Activated CD8-positive, alpha-beta memory T cell treated with anti-CD3 and anti-CD28 coated beads for 24 hours (primary cell): ENCODE measurements at places on chromosomes 3 and 15.

GRCh38 chr3:179853176-179853575 is 183.6 kb downstream of the PEX5L start:
- DNase-seq = no peak

DNA sequence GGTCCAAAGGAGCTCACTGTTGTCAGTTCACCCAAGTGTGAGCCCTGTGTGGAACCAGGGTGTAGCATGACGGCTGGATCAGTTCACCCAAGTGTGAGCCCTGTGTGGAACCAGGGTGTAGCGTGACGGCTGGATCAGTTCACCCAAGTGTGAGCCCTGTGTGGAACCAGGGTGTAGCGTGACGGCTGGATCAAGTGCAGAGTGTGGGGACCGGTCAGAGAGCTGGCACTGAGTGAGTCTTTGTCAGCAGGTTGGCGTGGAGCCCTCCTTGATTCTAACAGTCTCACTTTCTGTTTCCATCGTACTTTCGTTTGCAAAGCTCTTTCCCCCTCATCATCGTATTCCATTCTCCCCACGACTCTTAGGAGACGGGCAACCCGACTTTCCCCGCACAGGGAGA is 57.9 kb upstream of the DLG1 start:
- DNase-seq = no peak

GRCh38 chr15:67433495-67434099 is 87.3 kb upstream of the C15orf61 start:
- peak; percentile 64 for DNase-seq

GRCh38 chr3:132726341-132726823 is 4.2 kb upstream of the NPHP3 start:
- DNase-seq = no peak

- DNase-seq = peak; percentile 87
Observed at GRCh38 chr15:40763801-40764628, at the start of gene GCHFR. TSS of gene GCHFR (plus strand) at chr15:40764068. CDS start at chr15:40764181, 113 bp downstream.

DNA sequence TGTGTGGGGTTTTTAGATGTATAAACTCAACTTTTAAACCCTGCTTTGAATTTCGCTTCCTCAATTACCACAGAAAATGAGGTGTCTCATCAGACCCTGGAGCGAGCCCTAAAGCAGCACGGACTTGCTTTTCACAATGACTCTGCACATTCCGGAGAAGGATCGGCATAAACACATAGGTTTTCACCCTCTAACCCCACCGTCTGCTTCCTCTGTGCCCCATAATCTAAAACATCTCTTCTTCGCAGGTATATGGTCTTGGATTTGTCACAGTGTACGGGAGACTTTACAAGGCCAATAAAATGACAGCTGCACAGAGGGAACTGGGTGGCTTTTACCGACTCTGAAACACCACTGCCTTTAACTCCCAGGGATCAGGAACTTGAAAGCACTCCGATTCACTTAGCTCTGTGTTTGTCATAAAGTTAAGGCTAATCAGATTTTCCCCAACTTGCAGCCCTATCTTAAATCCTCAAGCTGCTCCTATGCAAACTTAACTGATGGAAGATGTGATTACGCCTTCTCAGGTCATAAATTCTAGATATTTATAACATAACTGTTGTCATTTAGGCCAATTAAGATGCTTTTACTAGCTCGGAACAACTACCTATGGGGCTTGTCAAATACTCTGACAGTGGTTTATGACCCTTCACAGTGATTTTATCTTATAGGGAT is 133.4 kb upstream of the WNT5A start:
- no peak for DNase-seq

DNA sequence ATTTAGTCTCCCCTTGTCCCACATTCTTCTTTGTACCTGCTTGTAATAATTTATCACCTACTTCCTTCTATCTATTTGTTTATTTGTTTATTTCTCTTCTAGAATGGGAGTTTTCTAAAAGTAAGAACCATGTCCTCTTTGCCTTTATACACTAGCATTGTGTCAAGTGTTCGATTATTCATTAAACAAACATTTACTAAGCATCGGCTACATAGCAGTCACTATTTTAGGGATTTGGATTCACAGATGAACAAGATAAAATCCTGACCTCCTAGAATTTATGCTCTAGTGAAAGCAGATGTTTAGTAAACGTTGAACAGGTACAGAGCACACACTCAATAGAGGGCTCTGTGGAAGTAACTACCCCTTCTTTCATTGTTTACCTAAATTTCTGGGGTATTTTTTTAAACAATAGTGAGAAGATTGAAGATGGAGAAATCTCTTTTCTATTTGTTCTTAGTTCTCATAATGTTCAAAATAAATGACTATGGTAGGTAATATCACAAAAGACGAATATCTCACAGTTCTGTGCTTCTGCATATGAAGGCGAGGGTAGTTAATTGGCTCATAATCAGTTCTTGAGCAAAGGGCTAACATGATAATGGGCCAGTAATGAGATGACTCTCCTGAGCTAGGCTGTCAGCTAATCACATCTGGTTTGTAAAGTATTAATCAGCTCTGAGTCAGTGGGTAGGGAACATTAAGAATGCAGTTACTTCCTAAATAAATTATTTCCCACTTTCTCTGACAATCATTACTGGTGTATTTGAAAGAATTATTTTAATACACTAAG is 111.9 kb downstream of the SLC9A9 start:
- DNase-seq = no peak

DNA sequence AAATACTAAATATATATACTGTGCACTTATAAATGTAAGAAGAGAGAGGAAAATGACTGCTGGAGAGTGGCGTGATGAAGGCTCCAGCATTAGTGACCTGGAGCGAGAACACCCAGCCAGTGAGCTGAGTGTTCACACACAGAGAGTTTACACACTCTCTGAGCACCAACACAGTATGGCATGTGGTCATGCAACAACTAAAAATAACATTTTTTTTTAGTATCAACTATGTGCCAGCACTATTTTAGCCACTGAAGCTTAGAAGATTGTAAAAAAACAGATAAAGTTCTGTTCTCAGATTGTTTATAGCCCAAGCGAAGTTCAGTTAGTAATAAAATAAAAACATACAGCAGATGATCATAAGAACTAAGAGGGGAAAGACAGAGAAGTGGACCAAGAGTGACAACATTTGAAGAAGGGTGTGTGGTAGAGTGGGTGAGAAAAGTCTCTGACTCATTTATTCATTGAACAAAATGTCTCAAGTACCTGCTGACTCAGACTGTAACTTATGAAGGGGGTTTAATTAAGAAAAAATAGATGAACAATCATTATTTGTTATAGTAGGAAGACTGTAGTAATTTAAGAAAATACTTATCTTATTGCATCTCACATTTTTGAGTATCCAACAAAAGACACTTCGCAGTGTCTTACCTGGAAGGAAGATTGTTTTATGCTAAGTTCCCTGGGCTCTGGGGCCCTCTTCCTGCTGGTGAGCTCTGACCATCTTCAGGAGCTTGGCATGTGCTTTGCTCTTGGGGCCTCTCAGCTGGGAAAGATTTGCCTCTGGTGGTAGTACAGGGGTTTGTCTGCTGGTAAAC is 43.8 kb downstream of the GAP43 start:
- DNase-seq = no peak

GRCh38 chr3:177286034-177286433 is 88.8 kb upstream of the TBL1XR1 start:
- DNase-seq = peak; percentile 9

GRCh38 chr3:135310317-135310716 is 515.3 kb downstream of the EPHB1 start:
- DNase-seq = no peak

DNA sequence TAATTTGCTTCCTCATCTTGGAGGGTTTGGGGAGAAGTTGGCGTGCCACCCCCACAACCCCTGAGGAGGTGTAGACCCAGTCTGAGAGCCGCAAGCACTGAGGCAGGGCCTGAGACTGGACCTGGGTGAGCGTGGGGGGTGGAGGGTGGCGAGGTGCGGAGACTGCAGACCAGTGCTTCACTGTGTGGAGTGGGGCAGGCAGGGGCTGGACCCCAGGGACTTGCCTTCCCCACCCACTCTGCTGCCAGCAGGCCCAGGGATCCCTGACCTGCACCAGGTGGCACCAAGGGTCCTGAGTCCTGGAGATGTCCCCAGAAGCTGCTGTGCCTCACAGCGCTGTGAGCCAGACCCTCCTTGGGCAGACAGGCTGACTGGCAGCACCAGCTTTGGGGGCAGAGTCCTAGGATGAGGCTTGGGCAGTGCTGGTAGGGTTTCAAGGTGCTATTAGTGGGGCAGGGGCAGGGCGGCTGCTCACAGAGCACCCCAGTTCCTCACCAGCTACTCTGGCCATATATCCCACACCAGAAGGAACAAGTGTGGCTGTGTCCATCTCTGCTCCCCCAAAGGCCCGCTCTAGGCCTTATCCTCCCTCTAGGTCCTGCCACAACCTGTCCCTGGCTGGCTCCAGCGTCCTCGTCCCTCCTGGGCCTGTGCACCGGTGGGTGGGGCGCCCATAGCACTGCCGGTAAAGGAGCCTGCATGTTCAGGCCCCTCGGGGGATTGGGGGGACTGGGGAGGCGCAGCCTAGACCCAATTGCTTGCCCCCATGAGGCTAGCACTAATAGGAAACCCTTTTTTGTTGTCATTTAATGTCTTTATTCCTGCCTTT is 11.8 kb downstream of the ZBTB47 start:
- DNase-seq = no peak

GRCh38 chr3:41176596-41176995 is 22.7 kb upstream of the CTNNB1 start:
- no peak for DNase-seq

DNA sequence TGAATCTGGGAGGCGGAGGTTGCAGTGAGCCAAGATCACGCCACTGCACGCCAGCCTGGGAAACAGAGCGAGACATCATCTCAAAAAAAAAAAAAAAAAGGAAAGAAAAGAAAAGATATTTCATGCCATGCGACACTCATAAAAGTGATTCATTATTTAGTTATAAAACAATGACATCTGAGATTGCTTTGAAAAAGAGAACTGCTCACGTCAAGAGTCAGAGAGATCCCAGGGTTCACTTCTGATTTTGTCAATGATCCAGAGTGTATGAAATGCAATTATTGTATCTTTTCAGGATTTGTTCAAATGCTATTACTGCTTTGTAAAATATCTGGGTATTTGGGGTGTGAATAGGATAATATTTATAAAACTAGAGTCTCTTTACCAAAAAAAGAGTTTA is 6.0 kb upstream of the SAMD7 start:
- no peak for DNase-seq

DNA sequence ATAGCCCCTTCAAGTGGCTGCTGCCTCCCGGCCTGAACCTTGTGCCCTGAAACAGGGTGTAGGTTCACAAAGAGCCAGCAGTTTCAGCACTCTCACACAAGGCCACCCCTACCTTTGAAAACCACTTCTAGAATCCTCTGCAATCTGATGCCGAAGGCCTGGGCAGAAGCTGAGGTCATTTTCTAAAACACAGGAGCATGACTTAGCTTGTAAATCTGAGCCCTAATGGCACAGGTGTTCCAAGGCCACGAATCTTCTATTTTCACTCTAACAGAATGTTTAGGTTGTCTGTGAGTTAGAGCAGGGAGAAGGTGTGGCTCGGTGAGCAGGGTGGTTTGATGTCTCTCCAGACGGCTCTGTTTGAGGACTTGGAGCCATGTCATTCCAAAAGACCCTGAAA is 62.3 kb downstream of the SYNM start:
- no peak for DNase-seq

DNA sequence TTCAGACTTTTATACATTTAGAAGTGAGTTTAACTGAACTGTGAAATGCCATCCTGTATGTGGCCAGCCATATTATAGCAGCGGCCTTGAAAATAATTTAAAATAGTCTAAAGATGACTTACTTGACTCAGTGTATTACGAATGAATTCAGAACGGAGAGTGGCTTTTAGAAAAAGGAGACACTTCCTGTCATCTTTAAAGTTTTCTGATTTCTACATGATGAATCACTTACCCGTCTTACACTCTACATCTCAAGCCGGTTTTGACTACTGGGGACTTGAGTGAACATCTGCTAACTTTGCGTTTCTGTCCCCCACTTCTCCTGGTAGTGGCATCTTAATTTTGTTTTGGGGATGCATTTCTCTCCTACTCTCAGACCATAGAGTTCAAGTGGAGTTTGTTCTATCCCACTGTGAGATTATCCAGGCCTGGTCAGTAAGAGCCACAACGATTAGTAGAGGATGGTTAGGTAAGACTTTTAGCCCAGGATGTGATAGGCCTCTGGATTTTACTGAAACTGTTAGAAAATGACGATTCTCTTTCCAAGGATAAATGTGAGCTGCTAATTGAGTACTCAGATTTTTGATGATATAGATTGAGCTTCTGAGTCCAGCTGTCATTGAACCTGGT is 175.4 kb upstream of the CADPS start:
- DNase-seq = no peak

DNA sequence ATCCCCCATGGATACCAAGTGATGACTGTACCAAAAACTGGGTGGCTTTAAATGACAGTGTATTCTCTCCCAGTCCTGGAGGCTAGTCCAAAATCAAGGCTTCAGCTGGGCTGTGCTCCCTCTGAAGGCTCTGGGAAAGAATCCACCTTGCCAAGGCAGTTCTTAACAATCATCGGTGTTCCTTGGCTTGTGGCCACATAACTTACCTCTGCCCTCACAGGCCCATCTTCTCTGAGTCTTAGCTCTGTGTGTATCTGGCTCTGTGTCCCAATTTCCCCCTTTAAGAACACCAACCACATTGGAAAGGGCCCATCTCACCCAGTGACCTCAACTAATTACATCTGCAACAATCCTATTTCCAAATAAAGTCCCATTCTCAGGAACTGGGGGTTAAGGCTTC is 503.0 kb upstream of the PROK2 start:
- DNase-seq = no peak

- no peak for DNase-seq
Observed at GRCh38 chr3:10843378-10843777, 27.4 kb downstream of the SLC6A11 start.

GRCh38 chr3:65951836-65952505 is 86.7 kb downstream of the MAGI1 start:
- DNase-seq = no peak

GRCh38 chr3:25009665-25010064 is 418.4 kb upstream of the RARB start:
- no peak for DNase-seq

DNA sequence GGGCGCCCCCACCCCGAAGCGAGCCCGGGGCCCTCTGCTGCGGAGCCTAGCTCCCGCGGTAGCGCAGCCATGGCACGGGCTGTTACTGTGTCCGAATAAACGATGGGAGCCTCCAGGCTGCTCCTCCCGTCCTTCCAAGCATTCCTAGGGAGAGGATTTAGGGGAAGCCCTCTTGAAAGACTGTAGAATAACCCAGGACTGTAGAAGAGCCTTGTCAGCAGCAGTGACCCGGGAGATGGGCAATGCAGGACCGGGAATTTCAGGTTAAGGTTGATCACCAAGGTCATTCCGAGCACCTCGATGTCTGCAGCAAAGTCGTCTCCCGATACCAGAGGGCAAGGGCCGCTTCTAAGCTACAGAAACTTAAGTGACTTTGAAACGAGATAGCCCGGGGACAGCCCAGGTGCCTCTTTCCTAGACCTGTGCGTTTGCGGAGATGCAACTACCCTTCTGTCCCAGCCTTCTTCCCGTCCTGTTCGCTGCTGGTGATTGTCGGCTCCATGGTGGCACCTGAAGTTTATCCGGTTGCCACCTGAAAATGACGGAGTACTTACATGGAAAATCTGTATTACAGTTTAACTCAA is 753 bp upstream of the MYO5A start:
- DNase-seq = no peak

- no peak for DNase-seq
Observed at GRCh38 chr3:44510000-44510368, 32.5 kb upstream of the ZNF445 start.

- no peak for DNase-seq
Observed at GRCh38 chr15:48307586-48307985, 23.6 kb upstream of the DUT start.

GRCh38 chr3:33918126-33918756 is 119.8 kb downstream of the PDCD6IP start:
- DNase-seq = no peak
